Cerebellar nuclear complex (tissue), 1 donor: ENCODE measurements at places on chromosomes 16 and 17.

DNA sequence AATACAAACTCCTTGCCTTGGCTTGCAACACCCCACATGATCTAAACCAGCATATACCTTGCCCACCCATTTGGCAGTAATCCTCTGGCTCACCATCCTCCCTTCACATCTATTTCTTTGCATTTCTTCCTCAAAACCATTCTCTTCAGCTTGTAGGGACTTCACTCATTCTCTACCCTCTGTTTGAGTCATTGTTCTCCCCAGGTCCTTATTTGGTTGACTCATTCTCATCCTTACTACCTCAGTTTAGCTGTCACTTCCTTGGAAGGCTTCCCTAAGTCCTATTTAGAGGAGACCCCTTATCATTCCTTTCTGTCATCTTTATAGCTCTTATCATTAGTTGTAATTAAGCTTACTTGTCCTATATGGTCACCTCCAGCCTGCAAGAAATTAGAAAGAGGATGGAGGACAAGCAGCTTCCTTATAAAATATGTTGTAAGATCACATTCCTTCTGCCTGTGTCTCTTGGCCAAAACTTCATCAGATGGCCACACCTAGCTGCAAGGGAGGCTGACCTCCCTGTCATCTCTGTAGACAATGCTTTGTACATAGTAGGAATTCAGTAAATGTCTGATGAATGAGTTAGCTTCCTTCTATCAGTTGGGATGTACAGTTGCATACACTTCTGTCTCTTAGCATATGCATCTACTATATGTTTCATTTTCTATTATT, 1.7 kb downstream of the TTC19 start:
- DNase-seq = no peak

DNA sequence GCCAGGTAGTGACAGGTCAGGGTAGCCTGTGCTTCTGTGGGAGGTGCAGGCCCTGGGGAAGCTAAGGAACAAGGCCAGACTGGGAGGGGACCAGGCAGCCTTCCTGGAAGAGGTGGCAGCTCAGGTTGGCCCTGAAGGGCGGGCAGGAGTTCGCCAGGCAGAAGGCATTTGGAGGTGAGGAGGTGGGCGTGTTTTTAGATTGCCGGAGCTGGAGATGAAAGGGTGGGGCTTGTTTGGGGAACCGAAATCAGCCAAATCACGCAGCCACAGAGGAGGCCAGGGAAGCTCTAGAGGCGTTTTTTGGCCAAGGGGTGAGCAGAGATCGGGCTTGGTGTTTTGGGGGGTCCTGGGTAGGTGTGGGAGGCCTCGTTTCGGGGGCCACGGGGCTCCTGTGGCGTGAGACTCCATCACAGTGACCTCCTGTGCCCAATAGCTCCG, 7.6 kb downstream of the ADCY7 start:
- no peak for DNase-seq

- DNase-seq = no peak
Measured at GRCh38 chr16:23385441-23385840, 67.5 kb downstream of the COG7 start.

DNA sequence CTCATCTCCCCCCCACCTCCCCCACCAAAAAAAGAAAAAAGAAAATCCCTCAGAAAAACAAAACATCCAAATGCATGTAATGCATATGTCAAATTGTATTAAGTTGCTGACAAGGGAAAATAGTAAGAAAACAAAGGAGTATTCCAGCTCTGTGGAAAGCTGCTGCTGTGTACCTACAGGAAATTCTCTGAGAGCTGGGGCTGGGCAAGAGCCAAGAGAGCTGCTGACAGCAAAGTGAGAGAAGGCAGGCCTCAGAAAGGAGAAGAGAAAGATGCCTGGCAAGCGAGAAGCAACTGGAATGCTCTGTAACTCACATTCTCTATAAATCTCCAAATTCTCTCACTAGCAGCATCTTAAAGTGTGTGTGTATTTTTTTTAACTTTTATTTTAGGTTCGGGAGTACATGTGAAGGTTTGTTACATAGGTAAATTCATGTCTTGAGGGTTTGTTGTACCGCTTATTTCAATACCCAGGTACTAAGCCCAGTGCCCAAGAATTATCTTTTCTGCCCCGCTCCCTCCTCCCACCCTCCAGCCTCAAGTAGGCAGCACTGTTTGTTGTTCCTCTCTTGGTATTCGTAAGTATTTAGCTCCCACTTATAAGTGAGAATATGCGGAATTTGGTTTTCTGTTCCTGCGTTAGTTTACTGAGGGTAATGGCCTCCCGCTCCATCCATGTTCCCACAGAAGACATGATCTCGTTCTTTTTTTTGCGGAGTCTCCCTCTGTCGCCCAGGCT, 24.4 kb downstream of the CNTROB start:
- DNase-seq = no peak

- DNase-seq = no peak
Measured at GRCh38 chr16:528111-529011, 849 bp downstream of the CAPN15 start.
